H9 (cell line): ENCODE measurements at places on chromosomes 1 and 21. TPM values are rescaled to one million over a fixed set of nuclear protein-coding genes. Genes with fewer than 3 reads are reported as not detected.

- no peaks in the 10 kb centered on the region; the same call in 1 of the 2 replicates for H3K4me1 ChIP-seq
- no peak overlapping the region for H3K4me3 ChIP-seq
- no peak overlapping the region for H3K27ac ChIP-seq
- no peak for DNase-seq
- no peaks in the 10 kb centered on the region for H3K27me3 ChIP-seq
Measured at GRCh38 chr1:96979304-96980268, 258.0 kb downstream of the PTBP2 start.

- no peaks in the 10 kb centered on the region; the same call in 1 of the 2 replicates for H3K4me1 ChIP-seq
- no peaks in the 10 kb centered on the region for H3K36me3 ChIP-seq
- H3K27ac ChIP-seq: no peak overlapping the region
- no peak overlapping the region for H3K4me3 ChIP-seq
Measured at GRCh38 chr1:201511941-201512539, 5.1 kb upstream of the CSRP1 start.

DNA sequence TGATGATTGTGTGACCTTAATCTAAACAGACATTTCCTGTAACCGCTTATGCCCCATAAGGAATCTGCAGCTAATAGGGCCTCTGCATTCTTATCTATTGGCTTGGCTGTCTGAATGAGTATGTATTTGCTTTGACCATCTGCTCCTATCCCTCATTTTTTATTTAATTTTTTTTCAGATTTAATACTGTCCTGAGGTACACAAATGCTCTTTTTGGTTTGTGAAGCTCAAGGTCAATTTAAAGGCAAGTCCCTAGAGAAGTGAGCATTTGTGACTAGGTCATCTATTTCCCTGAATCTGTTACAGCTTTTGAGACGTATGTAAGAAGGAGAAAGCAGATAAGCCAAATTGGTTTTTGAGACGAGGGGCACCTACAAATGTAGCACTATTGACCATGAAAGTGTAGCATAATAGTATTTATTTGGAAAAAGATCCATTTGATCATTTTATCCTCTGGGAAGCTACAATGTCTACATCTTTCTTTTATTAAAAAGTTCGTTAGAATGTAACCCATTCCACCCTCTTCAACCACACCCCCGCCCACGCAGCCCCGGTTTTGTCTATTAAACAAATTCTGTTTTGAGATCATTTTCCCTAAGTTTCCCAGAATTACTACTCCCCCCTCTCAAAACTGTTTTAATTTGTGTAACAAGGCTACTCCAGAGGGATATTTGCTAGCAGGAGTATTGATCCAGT lies 69.2 kb upstream of the HSPA13 start:
- no peaks in the 10 kb centered on the region for H3K4me1 ChIP-seq
- H3K27me3 ChIP-seq: no peaks in the 10 kb centered on the region
- no peak overlapping the region for H3K4me3 ChIP-seq
- DNase-seq: no peak
- no peaks in the 10 kb centered on the region for H3K36me3 ChIP-seq

Gene BSND
- 0.17 and 0.35 TPM in 2 replicates for total RNA-seq

DNA sequence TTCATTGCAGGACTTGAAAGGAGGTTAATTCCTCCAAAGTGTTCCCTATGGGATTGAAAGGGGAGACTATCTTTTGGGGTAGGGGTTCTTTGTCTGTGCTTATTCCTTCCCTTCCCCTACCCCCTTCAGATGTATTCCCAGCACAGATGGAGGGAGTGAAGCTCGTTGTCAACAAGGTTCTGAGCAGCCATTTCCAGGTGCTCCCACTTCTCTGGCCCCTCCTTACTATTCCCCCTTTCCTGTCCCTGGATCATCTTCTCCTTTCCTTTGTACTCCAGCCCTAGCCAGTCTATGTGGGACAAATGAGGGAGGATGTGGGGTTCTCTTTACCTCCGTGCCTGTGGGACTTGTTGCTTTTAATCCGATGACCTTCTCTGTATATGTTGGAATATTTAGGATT lies 899 bp downstream of the TOMM40L start:
- peaks cover 22% of the 10 kb centered on the region for H3K36me3 ChIP-seq
- H3K27me3 ChIP-seq: no peaks in the 10 kb centered on the region
- peaks cover 8% of the 10 kb centered on the region; the same call in 1 of the 2 replicates for H3K4me1 ChIP-seq
- H3K27ac ChIP-seq: no peak overlapping the region
